ENCODE measurements at places on chromosomes 4 and X.

DNA sequence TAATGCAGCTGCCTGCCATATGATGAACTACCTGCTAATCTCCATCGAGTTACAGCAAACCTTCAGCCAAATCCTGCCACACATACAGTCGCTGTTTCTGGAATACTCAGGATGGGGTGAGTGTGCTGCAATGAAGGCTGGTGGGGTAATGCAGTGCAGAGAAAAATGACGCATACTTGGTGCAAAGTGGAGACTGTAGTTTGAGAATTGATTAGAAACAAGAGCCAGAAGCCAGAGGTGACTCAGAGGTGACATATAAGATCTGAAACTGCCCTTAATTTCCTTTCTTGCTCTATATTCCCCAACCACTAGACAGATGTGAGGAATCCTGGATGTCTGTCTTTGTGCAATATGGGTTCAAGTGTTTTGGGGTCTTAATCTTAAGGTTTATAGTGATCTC, 22.0 kb downstream of the C4orf54 start:
- no peak for DNase-seq

- DNase-seq: no peak
These were observed 229.0 kb downstream of the PPARGC1A start for GRCh38 chr4:23660865-23661264.

- DNase-seq: no peak
These were observed 51.0 kb downstream of the GUCY1B1 start for GRCh38 chr4:155809835-155810234.

DNA sequence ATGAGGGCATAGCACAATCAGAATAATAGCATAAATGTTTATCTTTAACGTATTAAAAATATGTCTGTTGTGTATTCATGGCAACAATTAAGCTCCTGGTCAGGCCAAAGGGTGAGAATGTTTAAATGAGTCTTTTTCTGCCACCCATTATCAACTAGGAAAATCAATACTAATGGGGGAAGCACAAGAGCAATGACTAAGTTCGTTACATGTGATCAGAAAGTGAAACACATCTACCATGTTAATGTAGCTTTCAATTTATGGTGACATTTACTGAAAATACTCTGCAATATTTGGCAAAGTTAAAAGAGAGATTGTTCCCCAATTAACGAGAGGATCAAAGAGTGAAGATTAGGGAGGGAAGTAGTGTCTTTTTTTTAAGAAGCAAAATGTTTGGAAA, 143.7 kb downstream of the NAA11 start:
- no peak for DNase-seq

DNA sequence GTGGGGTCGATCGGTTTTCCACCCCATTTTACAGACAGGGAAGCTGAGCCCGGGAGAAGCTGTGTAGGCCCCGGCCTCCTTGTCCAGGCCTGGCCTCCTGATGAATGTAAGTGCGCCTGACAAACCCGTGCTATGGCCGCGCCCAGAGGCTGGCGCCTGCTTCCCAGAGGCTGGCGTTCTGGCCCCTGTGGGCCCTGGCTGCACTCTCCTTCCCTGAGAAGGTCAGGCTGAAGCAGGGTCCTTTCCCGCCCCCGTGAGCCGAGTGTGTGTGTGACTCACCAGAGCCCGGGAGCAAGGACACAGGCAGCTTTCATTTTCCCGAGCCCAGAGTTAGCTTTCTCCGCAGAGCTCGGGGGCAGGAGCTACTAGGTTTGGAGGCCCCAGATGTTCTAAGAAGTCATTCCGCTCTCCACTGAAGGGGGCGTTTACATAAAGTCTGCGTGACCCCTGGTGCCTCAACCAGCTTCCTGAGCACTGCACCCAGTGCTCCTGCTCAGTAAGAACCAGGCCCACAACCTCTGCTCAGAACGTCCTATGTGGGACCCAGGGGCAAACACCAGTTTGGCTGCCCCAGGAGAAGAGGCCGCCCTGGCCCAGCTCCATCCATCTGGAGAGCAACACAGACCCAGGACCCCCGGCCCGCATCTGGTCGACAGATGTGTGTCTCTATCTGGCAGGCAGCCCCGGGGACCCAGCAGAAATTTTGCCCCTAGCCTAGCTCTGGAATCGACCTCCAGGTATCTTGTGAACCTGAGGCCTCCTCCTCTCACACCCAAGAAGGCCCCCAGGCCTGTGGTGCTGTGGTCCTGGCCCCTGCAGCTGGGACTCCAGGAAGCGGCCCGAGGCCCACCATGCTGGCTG, 13.6 kb downstream of the UVSSA start:
- DNase-seq: no peak

DNA sequence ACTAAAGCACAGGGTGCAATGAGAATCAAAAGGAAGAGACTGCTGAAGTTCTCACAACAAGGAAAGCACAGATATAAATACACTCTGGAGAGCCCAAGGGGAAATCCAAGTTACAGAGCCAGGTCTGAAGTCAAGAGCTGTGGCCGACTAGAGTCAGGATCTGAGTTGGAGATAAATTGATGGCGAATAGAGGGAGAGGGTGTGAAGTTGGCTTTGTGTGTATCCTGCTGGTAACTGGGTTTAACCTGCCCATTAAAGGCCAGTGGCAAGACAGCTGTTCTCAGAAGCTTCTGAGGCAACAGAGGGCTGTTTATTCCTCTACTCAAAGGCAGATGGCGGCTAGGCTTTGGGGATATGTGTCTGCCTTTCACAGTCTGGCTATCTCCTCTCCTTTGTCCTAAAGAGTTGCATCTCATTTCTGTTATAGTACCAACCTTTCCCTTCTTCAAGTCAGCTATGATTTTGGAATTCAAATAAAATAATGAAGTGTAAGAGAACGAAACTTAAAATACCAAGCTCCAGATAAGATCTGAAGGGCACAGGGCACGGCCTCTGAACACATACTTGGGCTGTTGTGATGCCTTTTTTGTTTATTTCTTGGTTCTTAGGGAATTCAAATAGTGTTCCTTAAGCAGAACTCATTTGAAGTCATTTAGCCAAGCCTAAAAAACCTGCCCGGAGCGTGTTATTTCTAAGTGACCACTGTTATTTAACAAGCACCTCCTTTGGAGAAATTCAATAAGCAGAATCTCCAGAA, 142.1 kb downstream of the APBB2 start:
- DNase-seq: no peak

DNA sequence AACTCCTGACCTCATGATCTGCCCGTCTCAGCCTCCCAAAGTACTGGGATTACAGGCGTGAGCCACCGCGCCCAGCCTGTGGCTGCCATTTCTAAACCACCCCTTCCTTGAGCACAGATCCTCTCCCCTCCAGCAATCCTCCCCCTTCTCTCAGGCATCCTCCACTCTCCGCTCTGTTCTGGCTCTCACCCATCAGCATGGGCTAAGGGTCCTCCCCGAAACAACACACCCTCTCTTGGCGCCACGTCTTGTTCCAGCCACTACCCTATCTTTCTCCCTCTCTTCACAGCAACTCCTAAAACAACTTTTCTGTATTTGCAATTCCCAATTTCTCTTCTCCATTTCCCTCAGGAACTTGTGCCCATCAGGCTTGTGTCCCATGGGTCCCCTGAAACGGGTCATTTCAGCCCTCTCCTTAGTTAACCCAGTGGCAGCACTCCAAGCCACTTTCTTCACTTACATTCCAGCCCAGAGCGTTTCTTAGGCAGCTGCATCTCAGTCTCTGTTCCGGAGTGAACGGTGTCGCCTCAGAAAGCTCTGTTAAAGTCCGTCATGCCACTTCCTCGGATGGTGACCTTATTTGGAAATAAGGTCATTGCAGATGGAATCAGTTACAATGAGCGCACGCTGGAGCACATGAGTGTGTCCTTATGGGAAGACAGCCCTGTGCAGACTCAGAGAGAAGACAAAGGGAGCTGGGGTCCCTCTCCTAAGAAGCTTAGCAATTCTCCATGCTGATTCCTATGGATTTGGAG, 28.3 kb upstream of the CLDN24 start:
- DNase-seq: no peak

DNA sequence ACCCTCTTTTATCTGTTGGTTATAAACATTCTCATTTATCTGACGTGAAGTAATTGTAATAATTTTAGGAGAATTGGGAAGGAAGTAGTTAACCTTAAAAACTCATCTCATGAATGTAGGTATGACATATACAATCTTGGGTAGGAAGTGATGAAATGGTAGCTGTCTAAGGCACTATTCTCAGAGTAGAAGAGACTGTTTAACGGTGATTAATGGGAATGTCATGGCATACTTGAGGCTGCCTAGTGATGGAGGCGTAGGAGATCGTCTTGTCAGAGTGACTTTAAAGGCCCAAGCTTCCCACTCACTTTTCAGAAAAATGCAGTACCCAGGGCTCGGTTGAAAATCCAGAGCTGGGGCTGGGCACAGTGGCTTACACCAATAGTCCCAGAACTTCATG, 19.4 kb upstream of the AGA start:
- no peak for DNase-seq
